ENCODE measurements at places on chromosomes 16 and 17.
A peak's percentile ranks its signal among the peaks of the same experiment; 100 is the strongest.

GRCh38 chr16:66843191-66843590 lies 1.0 kb upstream of the CA7 start:
- DNase-seq: no peak

DNA sequence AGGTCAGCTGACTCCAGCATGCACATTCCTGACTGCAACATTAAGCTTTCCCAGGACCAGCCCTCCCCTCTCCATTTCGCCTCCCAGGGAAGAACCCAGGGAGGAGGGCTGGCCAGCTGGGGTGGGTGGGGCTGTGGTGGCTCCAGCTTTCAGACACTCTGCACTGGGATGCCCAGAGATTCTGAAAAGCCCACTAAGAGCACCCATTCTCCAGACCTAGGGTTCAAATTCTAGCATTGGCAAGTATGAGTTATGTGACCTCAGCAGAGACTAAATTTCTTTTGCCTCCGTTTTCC lies 7.8 kb downstream of the DLX3 start:
- peak; percentile 13 for DNase-seq

DNA sequence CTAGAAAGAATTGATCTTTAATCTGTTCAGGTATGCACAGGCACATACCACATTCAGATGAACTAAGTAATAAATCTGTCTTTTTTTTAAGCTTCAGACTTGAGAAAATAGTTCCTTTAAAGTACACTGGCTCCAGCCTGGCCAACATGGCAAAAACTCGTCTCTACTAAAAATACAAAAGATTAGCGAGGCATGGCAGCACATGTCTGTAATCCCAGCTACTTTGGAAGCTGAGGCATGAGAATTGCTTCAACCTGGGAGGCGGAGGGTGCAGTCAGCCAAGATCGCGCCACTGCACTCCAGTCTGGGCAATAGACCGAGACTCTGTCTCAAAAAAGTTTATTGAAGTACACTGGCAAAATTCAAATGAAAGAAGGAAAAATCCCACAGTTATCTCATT lies 111.0 kb upstream of the NETO2 start:
- DNase-seq: no peak

GRCh38 chr16:73020409-73020884 lies 27.5 kb downstream of the ZFHX3 start:
- DNase-seq: no peak

- peak; percentile 98 for DNase-seq
These were observed at the start of gene ALDOA for GRCh38 chr16:30065102-30065942. Gene ALDOA (plus strand): TSS chr16:30065760. CDS start chr16:30066898, 1,138 bp downstream.

- no peak for DNase-seq
These were observed 133.9 kb downstream of the SOCS1 start for GRCh38 chr16:11121914-11122692.

- DNase-seq: no peak
These were observed 9.1 kb downstream of the DEXI start for GRCh38 chr16:10932959-10933710.

GRCh38 chr17:17147821-17148220 lies 58.3 kb downstream of the PLD6 start:
- DNase-seq: no peak

Data from GM23338 (cell line).